ENCODE measurements at places on chromosomes 7 and 10.

DNA sequence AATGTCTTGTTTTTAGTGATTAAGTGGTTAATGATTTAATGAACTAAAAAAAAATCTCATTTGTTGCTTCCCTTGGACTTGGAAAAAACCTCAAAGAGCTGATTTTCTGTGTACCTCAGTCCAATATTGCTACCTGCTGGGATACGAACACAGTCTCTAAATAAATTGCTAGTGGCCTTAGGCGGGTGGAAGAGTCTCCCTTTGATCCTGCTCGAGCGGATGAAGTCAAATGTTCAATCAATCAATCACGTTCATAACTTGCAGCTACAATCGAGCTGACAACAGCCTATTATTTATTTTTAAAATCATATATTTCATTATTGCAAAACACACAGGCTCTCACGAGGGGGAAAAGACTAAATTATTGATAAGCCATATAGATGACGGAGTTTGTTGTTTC, 57.3 kb upstream of the HABP2 start:
- DNase-seq, result no peak

DNA sequence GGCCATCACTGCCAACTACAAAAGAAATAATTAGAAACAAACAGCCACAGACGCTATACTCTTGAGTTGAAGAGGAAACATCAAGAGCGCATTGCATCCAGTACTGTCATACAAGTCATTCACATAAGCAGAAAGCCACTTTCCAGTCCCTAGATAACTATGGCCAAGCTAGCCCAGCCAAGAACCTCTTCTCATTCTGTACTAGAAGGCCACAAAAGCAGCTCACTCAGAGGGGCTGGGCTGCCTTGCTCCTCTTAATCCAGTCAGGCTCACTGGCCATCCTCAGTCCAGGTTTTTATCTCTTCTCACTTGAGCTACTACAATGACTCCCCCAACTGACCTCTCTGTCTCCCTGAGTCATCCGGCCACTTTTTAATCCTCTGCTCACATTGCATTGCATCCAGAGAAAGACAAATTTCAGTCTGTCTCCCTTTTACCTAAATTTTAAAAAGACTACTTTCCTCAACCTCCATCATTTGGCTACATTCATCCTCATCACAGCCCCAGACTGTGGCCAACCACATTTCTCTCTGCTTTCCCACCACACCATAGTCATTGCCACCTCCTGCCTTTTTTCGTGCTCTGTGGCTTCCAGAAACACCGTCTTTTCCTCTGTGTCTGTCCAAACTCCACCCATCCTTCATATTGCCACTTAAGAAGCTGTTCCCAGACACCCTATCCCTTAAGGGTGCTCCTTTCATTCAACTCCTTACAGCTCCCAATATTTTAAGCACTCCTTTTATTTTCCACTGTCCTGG, 25.0 kb downstream of the PPP1R3C start:
- no peak for DNase-seq

GRCh38 chr7:5635006-5635405, 146.5 kb downstream of the RNF216 start:
- DNase-seq, result no peak

- DNase-seq, result no peak
Observed at GRCh38 chr10:112269266-112269665, 13.9 kb upstream of the TECTB start.

DNA sequence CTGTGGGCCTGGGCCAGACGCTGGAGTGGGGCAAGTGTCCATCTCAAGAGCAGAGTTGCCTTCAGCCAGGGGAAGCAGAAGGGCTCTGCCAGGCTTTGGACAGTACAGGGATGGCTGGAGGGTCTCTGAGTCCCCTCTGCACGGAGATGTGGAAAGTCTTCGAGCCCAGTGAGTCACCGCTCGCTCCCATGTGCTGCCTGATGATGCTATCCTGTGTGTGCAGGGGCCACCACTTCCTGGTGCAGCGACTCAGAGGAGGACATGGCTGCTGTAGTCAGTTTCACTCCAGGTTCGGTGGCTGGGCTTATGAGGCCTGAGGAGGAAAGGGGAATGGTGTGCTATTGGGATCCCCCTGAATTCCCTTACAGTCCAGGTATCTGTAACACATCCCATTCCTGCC, 6.0 kb downstream of the ADCYAP1R1 start:
- no peak for DNase-seq

GRCh38 chr7:151724920-151725584, 151.9 kb downstream of the PRKAG2 start:
- no peak for DNase-seq

DNA sequence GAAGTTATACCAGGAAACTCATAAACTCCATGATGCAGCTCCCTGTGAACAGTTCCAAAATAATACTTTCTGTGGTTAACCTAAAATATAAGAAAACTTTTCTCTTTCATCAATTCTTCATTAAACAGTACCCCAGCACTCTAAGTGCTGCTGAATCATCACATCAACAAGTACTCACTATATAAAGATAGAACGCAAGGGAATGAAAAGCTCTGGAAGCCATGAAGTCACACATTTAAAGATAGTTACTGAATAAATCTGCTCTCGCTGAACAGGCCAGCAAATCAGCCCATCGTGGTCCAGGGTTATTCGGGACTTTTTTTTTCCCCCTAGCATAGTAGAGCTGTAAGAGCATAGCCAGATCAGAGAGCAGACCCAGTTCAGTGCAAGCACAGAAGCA, 254.3 kb downstream of the IPMK start:
- DNase-seq, result no peak

DNA sequence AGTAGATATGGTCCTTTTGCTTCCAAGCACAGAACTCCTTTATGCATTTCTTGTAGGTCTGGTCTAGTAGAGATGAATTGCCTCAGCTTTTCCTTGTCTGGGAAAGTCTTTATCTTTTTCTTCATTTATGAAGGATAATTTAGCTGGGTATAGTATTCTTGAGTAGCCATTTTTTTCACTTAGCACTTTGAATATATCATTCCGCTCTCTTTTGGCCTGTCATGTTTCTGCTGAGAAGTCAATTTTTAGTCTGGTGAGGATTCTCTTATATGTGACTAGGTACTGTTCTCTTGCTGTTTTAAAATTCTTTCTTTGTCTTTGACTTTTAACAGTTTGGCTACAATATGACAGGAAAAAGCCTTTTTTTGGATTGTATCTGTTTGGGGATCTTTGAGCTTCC, 68.6 kb upstream of the IMMP2L start:
- no peak for DNase-seq

DNA sequence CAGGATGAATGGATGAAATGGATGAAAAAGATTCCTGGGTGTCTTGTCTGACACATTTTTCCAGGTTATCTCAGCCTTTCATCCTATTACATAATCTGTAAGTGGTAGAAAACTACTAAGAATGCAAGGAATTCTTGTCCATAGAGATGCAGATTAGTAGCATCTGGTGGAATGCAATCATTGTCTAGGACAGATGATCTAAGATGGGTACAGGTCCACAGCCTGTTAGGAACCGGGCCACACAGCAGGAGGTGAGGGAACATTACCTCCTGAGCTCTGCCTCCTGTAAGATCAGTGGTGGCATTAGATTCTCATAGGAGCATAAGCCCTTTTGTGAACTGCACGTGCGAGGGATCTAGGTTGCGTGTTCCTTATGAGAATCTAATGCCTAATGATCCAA, 225.0 kb downstream of the CALN1 start:
- no peak for DNase-seq

DNA sequence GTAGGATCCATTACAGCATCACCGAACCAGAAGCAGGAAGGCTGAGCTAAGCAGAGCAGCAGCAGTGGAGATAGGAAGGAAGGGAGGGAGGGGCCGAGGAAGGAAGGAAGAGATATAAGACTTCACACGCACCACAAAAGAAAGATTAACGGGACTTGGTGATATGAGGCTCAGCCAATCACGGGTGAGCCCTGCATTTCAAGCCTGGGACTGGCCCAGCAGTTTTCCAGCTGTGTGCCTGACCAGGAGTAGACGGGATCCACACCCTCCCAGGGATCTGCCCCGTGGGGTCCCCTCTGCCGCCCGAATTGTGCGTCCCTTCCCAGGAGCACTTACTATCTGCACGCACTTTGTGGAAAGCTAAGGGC, 16.2 kb downstream of the ATG9B start:
- peak; percentile 71 for DNase-seq

GRCh38 chr10:83476211-83476610, 663.1 kb upstream of the GHITM start:
- no peak for DNase-seq
